ENCODE measurements at places on chromosomes 1 and 21. TPM values are rescaled to one million over a fixed set of nuclear protein-coding genes. Genes with fewer than 3 reads are reported as not detected.

LORICRIN gene
- total RNA-seq: not detected

CHD5 gene
- total RNA-seq: not detected

TDRD10 gene
- not detected for total RNA-seq

BSND gene
- total RNA-seq: not detected

SLC6A9 gene
- 1.9 TPM for total RNA-seq

PLA2G2F gene
- total RNA-seq: not detected

APOBEC4 gene
- total RNA-seq: not detected

SLC41A1 gene
- total RNA-seq: 11.7 TPM

PCBP3 gene
- not detected for total RNA-seq

RNU1-4 gene
- total RNA-seq: under 0.01 TPM

KTI12 gene
- 10.9 TPM for total RNA-seq

RGS16 gene
- 0.74 TPM for total RNA-seq

KRTAP19-1 gene
- total RNA-seq: not detected

MEAF6 gene
- total RNA-seq: 48.9 TPM

MLLT11 gene
- 17.5 TPM for total RNA-seq

LCE1E gene
- total RNA-seq: 0.37 TPM

REG4 gene
- total RNA-seq: not detected

NTNG1 gene
- total RNA-seq: 1.3 TPM

SPATC1L gene
- 22.1 TPM for total RNA-seq

NTRK1 gene
- not detected for total RNA-seq

ZBTB18 gene
- 3.2 TPM for total RNA-seq

SNRNP40 gene
- total RNA-seq: 57.5 TPM

C1orf115 gene
- 1.9 TPM for total RNA-seq

TCHH gene
- total RNA-seq: not detected
